A549 (cell line): ENCODE measurements at places on chromosomes 3 and 15.
A peak's percentile ranks its signal among the peaks of the same experiment; 100 is the strongest.

GRCh38 chr3:88298189-88298588 is 148.4 kb downstream of the C3orf38 start:
- no peak for DNase-seq

DNA sequence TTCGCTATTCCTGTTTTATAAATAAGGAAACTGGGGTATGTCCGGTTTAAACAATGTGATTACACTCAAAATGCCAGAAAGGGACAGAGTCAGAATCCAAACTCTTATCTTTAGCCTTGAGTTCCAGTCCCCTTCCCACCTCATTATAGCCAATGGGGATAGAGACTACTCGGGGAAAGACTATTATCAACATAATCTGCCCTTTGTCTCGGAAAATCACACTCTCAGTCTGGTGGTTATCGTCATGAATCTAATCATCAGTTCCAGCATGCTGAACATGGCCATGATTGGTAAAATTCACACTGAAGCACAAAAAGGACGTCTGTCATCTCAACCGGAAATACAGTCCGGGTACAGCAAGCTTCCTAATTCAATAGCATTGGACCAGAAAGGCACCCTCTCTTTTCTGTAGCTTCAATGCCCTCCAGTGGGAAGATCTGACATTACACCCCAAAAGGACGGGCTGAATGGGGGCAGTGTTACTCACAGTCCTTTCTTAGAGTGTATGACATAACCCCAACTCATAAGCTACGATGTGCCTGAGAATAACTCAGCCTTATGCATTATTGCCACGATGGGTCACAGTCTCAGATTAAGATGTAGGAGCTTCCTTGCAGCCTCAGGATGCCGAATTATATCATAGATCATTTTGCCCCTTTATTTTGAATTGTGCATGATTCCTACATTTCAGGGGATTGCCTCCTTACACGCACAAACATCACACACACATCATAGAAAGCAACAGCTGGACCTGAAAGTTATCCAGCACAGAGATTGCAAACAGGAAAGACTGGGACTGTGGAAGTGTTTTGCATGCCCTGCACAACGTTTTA is 390.4 kb upstream of the LMCD1 start:
- peak; percentile 33 for DNase-seq

- no peak for DNase-seq
Measured at GRCh38 chr15:38843051-38843501, 278.5 kb upstream of the RASGRP1 start.

DNA sequence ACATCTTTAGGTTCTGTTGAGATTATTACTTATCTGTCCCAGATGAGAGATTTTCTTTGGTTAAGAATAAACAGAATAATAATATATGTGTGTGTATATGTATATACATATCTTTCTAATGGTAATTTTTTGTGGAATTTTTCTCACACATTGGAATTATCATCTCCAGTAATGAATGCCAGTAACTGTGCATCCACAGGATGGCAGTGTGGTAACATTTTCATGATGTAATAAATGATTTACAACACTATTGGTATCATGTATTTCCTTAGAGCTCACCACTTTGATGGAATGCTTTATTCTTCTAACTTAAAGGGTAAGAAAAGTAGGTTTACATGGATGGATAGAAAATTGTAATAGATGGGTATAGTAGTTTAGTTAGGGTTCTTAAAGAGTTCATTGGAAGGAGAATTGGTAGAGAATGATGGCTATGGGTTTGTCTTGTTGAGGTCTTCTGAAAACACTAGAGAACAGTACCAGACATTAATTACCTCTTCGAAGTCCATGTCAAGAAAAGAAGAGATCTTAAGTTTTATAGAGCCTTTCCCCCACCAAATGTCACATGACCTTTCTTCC is 78.1 kb downstream of the STT3B start:
- peak; percentile 19 for DNase-seq

- DNase-seq: no peak
Measured at GRCh38 chr15:35958021-35958420, 412.1 kb upstream of the DPH6 start.

DNA sequence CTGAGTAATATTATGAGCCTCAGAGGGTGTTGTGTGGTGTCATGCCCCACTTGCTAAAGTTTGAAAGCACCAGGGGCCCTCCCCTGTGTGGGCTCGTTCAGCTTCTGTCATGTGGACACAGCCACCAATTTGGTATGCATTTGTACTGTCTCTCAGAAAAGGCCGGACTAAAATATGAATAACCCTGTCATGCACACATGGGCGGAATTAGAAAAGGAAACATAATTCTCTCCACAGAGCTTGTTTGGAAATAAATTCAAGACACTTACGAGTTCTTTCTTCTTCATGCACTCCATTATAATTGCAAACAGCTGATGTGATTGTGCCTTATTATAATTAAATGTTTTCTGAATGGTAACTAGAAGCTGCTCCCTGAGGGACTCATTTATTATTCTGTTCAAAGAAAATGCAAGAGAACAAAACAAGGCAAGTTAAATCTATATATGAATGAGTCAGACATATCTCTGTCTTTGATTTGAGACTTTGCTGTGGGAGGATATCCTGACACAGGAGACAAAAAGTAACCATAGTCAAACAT is 39.1 kb downstream of the TRPM1 start:
- no peak for DNase-seq

- DNase-seq: no peak
Measured at GRCh38 chr3:171760477-171760876, 49.8 kb downstream of the PLD1 start.

DNA sequence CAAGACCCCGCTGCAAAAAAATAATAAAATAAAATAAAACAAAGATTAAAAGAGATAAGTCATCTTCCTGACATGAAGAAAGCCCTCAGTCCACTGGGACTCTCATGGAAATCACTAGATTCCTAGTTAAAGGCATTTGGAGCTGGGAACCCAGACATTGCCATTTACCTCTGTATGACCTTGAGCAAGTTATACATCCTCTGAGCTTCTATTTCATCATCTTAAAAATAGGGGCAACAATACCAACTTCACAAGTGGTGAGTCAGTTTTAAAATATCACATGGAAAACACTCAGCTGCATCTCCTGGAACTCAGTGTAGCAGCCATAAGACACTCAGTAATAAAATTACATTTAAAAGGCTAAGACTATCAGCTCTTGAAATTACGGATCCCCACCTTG is 334.8 kb downstream of the ERC2 start:
- DNase-seq: no peak

- DNase-seq: no peak
Measured at GRCh38 chr3:191139736-191140135, 59.3 kb upstream of the OSTN start.

GRCh38 chr3:171459137-171459941 is 866 bp downstream of the TNIK start:
- DNase-seq: no peak

DNA sequence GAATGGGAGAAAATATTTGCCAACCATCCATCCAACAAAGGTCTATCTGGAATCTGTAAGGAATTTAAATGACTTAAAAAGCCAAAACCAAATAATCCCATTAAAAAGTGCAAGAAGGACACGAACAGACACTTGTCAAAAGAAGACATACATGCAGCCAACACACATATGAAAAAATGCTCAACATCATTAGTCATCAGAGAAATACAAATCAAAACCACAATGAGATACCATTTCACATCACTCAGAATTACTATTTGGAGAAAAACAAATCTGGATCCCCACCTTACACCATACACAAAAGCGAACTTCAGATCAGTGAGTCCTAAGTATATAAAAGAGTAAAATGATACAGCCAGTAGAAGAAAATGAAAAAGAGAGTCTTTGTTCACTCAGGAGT is 58.6 kb upstream of the MNS1 start:
- no peak for DNase-seq

GRCh38 chr3:128806588-128806987 is 72.8 kb upstream of the ACAD9 start:
- no peak for DNase-seq

- peak; percentile 86 for DNase-seq
Measured at GRCh38 chr3:153284282-153284938, 122.4 kb downstream of the RAP2B start.

DNA sequence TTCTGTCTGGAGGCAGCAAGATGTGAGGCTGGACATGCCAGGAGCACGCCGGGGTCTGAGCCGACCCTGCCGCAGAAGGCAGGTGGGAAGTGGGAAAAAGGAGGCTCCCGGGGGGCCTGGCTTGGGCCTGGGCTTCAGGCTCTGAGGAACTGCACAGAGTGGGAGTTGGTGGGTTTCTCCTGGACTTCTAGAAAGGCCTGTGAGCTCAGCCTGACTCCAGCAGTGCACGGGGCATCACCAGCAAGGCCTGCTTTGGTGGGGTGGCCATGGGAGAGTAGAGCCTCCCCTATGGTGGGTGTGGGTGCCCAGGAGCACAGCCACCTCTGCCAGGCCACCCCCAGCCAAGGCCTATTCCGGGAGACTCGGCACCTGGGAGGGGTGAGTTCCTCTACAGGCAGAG is 18.1 kb upstream of the SLC41A3 start:
- no peak for DNase-seq

DNA sequence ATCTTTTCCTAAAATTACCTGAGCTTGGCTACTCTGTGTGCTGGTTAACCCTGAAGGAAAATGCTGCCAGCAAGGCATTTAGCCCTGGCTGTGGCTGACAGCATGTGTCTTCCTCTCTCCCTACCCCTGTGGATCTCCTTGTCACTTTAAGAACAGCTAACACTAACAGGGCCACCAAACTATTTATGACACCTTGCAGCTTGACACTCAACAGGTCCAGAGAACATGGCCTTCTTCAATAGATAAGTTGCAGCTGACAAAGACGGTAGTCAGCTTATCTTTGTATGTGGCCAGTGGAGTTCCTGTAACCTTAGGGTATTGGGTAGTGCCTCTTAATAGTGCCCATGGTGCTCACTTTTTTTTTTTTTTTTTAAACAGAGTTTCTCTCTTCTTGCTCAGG is 32.0 kb upstream of the COPB2 start:
- no peak for DNase-seq

DNA sequence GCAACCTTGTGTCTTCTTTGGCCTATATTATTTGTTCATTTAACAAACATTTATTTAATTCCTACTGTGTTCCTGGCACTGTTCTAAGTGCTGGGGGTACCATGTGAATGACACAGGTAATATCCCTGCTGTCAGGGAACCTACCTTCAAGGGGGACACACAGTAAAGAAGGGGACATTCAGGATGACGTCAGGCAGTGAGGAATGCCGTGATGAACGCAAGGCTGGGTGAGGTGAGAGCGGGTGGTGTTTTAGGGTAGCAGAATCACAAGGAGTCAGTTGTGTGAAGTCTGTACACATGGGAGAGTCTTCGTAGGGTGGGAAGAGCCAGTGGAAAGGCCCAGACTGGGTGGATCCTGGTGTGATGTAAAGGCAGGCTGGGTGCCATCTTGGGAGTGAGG is 1.7 kb upstream of the FAM107A start:
- no peak for DNase-seq

GRCh38 chr3:154224866-154225265 is 99.4 kb downstream of the DHX36 start:
- DNase-seq: no peak

DNA sequence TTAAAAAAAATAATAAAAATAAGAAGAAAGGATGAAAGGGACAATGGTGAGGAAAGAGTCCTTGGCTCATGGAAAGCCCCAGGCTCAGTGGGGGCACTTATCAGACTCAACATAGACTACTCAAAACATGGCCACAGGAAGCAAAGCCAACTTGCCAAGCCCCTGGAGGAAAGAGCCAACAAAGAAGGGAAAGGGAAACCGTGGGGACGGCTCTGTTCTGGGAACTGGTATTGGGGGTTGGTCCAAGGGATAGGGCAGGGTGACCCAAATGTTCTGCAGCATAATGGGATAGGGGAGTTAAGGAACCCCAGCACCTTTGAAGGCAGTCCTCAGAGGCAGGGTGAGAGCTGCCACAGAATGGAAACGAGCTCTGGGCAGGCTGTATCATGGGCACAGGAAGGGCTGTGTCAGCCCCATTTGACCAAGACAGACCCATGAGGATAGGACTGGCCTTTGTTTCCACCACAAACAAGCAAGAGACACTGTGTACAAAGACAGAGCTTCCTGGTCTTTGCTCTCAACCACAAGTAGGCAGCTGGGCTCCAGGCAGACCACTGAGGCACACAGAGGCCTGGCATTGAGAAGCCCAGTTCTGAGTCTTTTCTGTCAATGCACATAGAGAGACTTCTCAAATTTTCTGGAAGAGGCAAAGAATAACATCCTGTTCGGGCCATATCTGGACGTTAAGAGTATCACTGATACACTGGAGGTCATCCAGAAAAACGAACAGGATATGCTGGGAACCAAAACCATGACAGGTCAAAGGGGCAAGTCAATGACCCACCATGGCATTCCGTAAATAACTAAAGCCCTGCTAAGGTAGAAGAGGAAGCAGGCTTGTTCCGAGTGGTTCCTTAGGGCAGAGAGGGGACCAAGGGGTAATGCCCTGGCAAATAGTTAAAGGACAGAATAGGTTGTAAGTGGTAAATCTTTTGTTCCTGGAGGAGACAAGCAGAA is 10.6 kb upstream of the SEMA7A start:
- no peak for DNase-seq

DNA sequence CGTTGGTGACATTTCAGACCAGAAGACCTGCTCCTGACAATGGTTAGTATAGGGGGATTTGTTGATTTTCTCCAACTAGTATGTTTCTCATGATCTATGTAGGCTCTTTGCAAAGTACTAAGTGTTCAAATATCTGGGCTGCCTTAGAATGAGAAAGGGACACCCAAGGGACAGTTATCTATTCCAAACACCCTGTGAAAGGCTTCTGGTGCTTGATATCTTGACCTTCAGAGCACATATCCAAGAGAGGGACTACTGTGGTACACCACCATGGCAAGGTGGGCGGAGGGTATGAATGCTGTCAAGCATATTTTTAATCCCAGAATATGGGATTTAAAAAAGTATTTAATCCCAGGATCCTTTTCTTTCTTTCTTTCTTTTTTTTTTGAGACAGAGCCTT is 1.1 kb downstream of the FANCD2OS start:
- DNase-seq: no peak

- peak; percentile 54 for DNase-seq
Measured at GRCh38 chr3:5188419-5189221, 1.1 kb downstream of the EDEM1 start.

- DNase-seq: no peak
Measured at GRCh38 chr3:181558870-181559269, 152.9 kb upstream of the SOX2 start.

GRCh38 chr3:152127058-152127457 is 141.7 kb upstream of the MBNL1 start:
- no peak for DNase-seq

- DNase-seq: no peak
Measured at GRCh38 chr3:42712344-42712648, 9.7 kb upstream of the HHATL start.

DNA sequence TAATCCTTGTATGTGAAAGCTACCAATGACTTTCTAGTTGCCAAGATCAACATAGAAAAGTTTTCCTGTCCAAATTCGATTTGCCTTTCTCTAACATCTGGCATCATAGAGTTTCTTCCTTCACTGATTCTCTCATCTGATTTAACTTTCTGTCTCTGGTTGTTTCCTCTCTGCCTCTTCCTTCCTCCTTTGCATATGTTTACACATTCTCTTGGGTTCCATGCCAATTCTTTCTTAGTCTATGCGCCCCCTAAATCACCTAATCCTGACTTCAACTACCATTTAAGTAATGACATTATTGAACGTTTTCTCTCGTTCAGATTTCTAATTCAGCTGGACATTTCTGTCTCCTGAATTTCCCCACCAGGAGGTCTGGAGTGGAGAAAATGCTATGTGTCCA is 561.9 kb upstream of the TGFBR2 start:
- DNase-seq: no peak
